ENCODE measurements at places on chromosomes 3 and 15.
A peak's percentile ranks its signal among the peaks of the same experiment; 100 is the strongest.

DNA sequence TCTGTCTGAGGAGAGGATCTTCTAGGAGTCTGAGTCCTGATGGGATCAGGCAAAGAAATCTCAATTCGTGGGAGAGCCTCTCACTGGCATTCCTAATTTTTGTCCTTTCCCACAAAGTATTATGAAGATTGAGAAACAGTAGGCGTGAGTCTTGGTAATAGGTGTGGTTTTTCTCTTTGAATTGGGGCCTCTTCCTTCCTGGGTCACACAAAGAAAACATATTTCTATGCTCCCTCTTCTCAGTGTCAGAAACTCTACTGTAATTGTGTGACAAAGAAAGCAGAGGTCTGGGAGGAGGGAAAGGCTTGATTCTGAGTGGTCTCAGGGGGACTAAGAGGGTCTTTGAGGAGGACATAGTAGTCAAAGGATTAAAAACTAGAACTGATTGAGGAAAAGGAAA is 6.0 kb downstream of the GABRR3 start:
- no peak for DNase-seq

DNA sequence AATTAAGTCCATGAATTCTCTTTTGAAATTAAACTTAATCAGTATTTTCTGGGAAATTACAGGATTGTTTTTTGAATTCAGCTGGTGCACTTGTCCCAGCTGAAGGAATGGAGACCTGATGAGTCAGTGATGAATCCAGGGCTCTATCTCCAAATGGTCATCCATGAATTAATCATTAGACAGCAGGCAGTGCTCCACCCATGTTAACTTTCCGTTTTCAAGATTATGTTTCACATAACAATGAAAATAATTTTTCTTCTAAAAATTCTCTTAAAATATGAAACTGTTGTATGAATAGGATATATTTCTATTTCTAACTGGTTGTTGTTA is 13.9 kb upstream of the PAQR9 start:
- DNase-seq = no peak

- DNase-seq = no peak
Measured at GRCh38 chr3:35832140-35832571, 192.8 kb downstream of the ARPP21 start.

GRCh38 chr3:46865546-46865945 is 2.3 kb upstream of the MYL3 start:
- DNase-seq = no peak

GRCh38 chr3:129266651-129267050 is 12.0 kb upstream of the HMCES start:
- no peak for DNase-seq

DNA sequence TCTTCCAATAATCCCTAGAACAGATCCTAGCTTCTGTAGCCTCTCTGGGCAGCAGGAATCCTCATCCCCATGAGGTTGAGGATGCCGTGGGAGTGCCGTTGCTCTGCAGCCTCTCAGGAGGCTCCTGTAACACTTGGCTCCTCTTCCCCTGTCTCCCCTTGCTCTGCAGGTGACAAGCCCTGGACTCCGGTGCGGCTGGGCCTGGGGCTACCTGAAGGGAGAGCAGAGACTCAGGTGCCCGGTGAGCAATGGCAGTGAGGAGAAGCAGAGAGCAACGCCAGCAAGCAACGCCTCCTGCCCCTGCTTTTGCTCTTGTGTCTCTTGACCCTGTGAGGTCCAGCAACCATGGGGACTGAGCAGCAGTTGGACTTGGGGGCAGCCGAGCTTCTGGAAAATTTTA is 91.2 kb downstream of the CEMIP start:
- no peak for DNase-seq

- no peak for DNase-seq
Measured at GRCh38 chr3:32951410-32951811, at the start of gene CCR4. Gene CCR4, plus strand, starts transcription at chr3:32951644. Its CDS starts 1,779 bp downstream, at chr3:32953423.

DNA sequence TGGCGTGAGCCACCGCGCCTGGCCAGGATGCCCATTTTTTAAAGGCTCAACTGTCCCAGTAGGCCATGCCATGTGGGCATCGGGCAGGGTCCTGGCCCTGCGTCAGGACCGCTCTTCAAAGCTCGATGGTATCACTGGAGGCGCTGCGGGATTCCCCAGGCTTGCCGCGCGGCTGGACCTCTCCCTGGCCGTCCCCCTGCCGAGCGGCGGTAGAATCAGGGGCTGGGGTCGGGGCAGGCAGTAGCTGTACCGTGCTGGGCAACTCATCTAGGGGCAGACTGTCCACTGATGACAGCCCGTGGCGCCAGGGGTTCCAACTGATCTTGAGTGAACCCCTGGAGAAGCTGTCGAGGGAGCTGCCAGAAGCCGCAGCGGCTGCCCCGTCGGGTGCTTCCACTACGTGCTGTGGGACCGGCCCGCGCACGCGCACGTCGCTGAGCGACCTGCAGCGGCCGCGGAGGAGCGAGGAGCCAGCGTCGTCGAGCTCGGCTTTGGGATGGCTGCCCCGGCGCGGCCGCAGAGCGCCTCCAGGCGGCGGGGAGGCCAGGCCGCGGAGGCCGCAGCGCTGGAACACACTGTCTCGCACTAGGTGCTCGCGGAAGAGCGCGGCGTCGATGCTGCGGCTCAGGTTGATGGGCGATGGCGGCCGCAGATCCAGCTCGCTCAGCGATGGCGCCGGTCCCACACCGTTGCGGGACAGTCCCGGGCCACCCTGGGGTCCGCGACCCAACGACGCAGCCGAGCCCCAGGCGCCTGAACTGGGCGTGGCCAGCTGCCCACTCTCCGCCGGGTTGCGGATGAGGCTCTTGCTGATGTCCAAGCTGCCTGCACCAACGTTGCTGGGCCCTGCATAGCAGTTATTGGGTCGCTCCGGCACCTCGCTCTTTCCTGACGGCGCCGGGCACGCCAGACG is 5.8 kb downstream of the PRRT3 start:
- peak; percentile 97 for DNase-seq

DNA sequence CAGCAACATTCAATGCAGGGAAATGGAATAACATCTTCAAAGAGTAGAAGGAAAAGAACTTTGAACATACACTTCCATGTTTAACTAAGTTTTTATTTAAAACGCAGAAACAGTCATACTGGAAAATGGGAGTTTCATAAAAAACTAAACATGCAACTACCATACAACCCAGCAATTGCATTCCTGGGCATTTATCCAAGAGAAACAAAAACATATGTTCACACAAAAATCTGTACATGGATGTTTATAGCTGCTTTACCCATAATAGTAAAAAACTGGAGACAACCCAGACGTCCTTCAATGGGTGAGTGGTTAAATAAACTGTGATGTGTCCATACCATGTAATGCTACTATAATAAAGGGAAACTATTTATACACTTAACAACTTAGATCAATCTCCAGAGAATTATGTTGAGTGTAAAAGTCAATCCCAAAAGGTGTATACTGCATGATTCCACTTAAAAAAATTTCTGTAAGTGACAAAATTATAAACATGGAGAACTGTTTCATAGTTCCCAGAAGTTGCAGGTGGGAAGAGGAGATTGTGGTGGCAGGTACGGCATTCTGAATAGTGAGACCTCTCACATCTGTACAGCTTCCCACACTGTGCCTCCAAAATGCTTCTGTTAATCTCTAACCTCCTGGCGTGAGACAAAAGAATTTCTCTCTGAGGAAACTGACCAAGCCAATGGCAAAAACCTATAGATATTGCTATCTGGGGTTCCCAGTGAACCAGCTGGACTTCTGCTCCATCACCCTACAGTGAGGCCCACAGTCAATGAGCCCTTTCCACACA is 23.1 kb downstream of the ISG20 start:
- DNase-seq = no peak

- no peak for DNase-seq
Measured at GRCh38 chr3:134354612-134355251, 19.5 kb downstream of the AMOTL2 start.

- peak; percentile 33 for DNase-seq
Measured at GRCh38 chr3:9397906-9398699, 688 bp downstream of the SETD5 start.

- no peak for DNase-seq
Measured at GRCh38 chr3:58973796-58974195, 76.0 kb downstream of the CFAP20DC start.

DNA sequence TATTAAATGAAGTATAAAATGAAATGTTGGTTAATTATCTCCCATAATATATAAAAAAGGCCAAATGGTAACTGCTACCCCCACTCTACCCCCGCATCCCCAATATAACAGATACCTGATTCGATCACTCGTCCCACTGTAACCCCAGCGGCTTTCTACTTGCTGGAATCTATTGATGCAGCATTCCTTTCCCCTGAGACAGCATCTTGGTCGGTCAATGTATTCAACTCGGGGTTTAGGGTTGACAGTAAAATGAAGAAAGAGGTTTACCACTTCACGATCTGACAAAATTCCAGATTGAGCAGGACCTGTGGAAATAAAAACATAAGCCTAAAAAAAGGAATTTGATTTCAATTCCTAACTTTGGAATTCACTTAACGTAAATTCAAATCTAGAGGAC is 18.6 kb upstream of the C15orf40 start:
- DNase-seq = no peak

- DNase-seq = no peak
Measured at GRCh38 chr15:33671456-33671855, 296.8 kb upstream of the CHRM5 start.

DNA sequence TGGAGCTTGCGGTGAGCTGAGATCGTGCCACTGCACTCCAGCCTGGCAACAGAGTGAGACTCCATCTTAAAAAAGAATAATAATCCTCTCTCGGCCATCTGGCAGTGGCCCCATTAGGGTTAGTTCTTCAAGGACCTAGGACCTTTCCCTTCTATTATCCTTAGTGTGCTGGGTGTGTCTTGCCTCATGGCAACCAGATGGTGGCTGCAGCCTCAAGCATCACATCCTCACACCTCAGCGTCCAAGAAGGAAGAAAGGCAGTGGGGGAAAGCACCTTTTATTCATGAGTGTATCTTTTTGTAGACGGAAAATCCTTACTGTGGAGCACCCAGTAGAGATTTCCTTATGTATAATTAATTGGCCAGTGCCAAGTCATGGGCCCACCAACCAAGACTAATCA is 42.7 kb upstream of the TFRC start:
- no peak for DNase-seq

DNA sequence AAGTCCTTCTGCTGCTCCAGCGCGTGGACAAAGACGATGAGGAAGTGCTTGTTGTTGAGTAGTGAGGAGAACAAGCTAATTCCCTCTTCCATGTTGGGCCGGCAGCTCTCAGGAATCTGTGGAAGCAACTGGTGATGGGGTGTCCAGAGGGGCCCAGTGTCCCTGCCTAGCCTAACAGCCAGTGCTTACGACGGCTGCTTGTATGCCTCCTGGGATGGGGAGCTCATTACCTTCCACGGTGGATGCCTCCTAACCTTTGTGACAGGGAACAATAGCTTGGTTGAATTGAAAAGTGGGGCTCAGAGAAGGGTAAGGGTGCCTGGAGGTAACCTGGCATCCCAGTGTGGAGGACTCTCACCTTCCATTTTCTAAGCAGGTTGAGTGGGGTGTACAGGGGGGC is 22.9 kb downstream of the H1-8 start:
- no peak for DNase-seq

DNA sequence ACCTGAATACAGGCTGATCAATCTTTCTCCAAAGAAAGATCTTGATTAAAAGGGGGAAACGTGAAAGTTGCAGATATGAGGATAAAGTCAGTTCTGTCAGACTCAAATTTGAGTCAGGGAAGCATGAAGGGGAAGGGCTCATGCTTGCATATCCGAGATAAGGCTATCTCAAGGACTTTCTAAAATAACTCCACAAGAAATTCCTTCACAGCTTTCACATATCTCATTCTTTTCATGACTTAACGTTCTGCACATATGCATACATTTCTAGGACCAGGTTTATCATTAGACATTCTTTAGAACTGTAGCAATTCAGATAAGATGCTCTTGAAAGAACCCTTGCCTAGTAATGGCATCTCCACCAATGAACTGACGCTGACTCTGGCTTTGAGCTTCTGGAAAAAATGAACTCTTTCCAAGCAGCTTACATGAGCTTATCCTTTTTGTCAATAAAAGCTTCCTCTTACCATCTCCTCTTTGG is 15.9 kb downstream of the SH3GL3 start:
- DNase-seq = no peak

DNA sequence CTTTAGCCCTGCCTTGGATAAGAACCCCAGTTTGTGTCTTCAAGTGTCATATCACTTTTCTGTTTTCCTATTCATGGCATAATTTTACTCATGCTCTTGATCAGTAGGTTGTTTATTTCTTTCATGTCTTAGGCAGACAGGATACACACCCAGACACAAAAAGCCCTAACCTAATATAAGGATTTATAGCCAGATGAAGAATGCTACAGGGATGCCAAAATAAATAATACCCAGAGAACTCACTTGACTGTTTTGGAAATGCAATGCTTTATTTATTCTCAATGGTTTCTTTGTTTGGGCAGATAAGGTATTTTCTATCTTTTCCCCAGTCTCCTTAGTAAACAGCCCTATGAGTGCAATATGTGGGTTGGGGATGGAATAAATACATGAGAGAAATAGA is 424.0 kb upstream of the PDZRN3 start:
- DNase-seq = no peak

GRCh38 chr3:36876181-36876936 is 68.5 kb downstream of the TRANK1 start:
- no peak for DNase-seq

DNA sequence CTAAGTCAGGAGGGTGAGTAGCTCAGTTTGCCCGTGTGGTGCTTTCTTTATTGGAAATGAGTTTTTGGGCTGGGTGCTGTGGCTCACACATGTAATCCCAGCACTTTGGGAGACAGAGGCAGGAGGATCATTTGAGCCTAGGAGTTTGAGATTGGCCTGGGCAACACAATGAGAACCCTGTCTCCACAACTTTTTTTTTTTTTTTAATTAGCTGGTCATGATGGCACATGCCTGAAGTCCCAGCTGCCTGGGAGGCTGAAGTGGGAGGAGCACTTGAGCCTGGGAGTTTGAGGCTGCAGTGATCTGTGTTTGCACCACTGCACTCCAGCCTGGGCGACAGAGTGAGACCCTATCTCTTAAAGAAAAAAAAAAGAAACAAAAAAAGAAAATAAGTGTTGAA is 174.9 kb downstream of the NSMCE3 start:
- no peak for DNase-seq

GRCh38 chr3:194133661-194134230 is 2.2 kb upstream of the HES1 start:
- no peak for DNase-seq

GRCh38 chr15:56582785-56583184 is 117.8 kb upstream of the MNS1 start:
- no peak for DNase-seq

GRCh38 chr15:33095641-33096040 is 98.9 kb downstream of the FMN1 start:
- no peak for DNase-seq

DNA sequence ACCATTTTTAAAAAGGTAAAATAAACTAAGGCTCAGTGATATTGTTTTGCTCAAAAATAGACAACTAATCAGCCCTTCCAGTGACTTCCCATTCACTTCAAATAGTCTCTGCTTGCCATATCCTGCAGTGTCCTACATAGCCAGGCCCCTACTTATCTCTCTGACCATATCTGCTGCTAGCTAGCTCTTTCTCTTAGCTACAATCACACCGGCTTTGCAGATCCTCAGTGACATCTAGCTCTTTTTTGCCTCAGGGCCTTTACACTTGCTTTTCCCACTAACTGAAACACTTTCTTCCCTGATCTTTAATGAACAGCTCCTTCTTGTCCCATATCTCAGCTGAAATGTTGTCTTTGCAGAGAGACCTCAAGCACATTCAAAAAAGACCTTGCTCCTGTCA is 161.3 kb downstream of the IL5RA start:
- no peak for DNase-seq

Measured in D341Med (cell line).